ENCODE measurements at places on chromosomes 4 and X.

- DNase-seq: no peak
These were observed 74.5 kb upstream of the PAQR3 start for GRCh38 chr4:79013756-79014155.

GRCh38 chrX:118631586-118631985 lies 95.8 kb upstream of the IL13RA1 start:
- no peak for DNase-seq

- no peak for DNase-seq
These were observed 66.6 kb upstream of the SORBS2 start for GRCh38 chr4:185878633-185879032.

GRCh38 chr4:144421839-144422565 lies 224.0 kb upstream of the HHIP start:
- DNase-seq: no peak

- no peak for DNase-seq
These were observed 140.2 kb upstream of the EDNRA start for GRCh38 chr4:147340591-147341120.

DNA sequence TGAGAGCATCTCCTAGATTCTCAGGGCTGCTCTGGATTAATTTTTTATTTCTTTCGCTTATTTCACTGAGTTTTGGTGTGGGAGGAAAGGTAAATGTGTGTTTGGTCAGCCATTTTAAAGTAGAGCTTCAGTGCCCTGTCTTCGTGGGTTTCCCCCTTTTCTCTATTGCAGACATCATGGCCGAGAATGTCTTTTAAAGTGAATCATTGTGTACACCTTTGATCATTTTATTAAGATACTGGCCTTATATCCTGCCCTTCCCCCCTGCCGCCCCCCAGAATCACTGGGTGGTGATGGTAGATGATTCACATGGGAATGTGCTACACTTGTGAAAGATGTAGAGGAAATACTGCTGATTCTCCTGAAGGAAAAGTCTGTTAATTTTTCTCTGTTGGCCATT lies 23.8 kb downstream of the CDKL5 start:
- DNase-seq: no peak

DNA sequence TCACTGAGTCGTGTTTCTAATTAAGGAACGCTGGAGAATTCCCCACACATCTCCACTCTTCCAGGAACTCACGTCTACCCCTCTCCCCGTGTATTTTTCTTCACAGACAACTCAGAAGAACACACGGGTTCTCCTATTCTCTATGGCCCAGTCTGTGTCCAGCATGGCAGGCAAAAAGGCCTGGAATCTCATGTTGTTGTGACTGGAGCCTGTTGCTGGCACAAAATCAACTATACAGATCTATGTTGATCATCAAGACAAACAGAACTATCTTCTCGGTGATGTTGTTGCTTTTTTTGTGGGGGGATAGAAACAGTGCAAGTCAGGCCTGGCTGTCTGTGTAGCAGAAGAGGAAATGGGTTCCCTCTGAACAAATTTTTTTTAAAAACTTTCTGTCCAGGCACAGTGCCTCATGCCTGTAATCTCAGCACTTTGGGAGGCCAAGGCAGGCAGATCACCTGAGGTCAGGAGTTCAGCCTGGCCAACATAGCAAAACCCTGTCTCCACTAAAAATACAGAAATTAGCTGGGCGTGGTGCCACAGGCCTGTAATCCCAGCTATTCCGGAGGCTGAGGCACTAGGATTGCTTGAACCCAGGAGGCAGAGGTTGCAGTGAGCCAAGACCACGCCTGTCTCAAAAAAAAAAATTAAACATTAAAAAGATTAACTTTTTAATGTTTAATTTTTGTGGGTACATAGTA lies 50.5 kb upstream of the CBR4 start:
- DNase-seq: no peak

- DNase-seq: no peak
These were observed 238.2 kb downstream of the MGST2 start for GRCh38 chr4:139903845-139904244.

DNA sequence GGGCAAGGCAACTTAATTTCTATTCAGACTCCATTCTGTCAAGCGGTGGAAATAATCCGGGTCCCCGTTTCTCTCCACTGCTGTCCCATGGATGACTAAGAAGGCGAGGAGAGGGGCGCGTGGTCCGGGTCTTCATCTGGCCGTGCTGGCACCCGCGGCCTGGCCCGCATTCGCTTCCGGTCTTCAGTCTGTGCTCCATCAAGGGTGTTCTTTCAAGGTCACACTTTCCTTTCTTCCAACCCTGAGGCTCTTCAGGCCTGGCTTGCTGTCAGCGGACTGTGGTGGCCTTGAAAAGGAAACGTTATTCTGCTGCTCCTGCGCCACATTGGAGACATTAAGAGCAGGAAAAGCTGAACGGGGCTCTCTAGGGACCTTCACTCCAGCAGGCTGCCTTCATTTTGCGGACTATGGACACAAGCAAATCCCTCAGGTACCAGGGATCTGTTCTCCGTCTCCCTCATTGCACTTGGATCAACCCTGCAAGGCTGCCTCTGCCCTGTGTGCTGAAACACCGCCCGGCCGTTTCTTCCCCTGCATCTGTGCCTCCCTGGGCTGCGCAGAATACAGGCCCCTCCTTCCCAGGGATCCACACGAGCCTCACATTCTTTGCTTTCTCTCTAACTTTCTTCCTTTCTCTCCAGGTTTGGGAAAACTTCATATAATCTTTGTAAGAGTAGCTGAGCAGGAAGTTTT lies 5.7 kb upstream of the SLC25A4 start:
- DNase-seq: no peak

All from occipital lobe (tissue), 3 donors.